PC-3 (cell line): ENCODE measurements at places on chromosomes 16 and 17. TPM values are rescaled to one million over a fixed set of nuclear protein-coding genes. Genes with fewer than 3 reads are reported as not detected.

The ICAM2 gene
- total RNA-seq = not detected in 2 replicates

The CD2BP2 gene
- total RNA-seq = 30.0 and 43.3 TPM in 2 replicates

The TP53TG3F gene
- total RNA-seq = not detected in 2 replicates

The IKZF3 gene
- under 0.01 TPM in 1 of 2 replicates, not detected in the other for total RNA-seq

The RHBDF1 gene
- total RNA-seq = 23.3 and 26.3 TPM in 2 replicates

The BIRC5 gene
- total RNA-seq = 271 and 304 TPM in 2 replicates

The GPR179 gene
- total RNA-seq = not detected in 2 replicates

The TEX14 gene
- 0.12 and 0.29 TPM in 2 replicates for total RNA-seq

The NPW gene
- 3.8 and 5.6 TPM in 2 replicates for total RNA-seq

The ITGB4 gene
- total RNA-seq = 273 and 362 TPM in 2 replicates

The TNFSF13 gene
- 3.6 and 5.2 TPM in 2 replicates for total RNA-seq

DNA sequence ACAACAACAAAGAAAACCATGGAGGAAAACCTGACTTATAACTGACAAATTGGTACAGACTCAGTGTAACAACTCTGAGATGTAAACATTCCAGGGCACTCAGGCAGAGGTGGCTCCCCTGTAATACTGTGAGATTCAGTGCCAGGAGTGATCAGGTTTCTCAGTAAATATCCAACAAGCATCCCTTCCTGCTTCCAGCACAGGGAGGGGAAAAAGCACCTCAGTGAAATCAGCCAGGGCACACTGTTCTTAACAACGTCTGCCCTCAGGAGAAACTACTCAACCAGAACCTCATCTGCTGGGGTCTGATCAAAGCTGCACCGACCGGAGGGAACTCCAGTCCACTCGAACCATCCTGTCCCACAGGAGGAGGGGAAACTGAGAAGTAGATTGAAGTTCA lies 52.3 kb downstream of the AMFR start:
- H3K27ac ChIP-seq = no peak overlapping the region
- no peak overlapping the region for H3K4me3 ChIP-seq
- DNase-seq = peak; percentile 64
- H3K4me1 ChIP-seq = peaks cover 34% of the 10 kb centered on the region

DNA sequence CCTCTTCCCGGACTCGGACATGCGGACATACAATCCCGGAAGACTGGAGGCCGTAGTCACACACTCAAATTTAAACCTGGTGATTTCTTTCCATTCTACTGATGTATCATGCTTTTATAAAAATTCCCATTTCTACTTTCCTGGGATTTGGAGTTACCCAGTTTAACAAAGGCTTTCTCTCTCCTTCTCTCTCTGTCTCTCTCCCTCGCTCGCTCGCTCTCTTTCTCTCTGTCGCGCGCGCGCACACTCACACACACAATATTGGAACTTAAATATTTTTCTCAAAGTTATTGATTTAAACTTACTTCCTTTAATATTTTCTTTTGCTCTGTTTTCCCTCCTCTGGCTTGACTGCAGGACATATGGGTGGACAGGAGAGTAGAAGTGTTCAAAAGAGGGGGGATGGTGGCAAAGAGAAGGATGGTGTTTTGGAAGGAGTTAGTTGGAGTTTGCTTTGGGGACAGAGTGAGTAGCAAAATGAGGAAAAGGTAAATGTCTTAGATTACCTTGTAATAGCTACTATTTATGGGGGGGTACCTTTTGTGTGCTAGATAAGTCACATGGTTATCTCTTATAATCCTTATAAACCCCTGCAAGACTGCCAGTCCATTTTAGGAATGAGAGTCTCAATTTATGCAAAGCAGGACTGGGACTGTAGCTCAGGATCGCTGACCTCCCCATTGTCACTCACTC lies 878 bp upstream of the TRIM25 start:
- DNase-seq = peak; percentile 45
- H3K36me3 ChIP-seq = peaks cover 4% of the 10 kb centered on the region; the same call in 1 of the 2 replicates
- H3K27me3 ChIP-seq = no peaks in the 10 kb centered on the region
- H3K4me1 ChIP-seq = peaks cover 41% of the 10 kb centered on the region
- H3K27ac ChIP-seq = peak overlapping the region; percentile 94

- no peak for DNase-seq
- H3K27ac ChIP-seq = no peak overlapping the region
- H3K36me3 ChIP-seq = no peaks in the 10 kb centered on the region
- H3K4me3 ChIP-seq = no peak overlapping the region
These were observed 15.5 kb downstream of the SPACA3 start for GRCh38 chr17:33007186-33007585.

DNA sequence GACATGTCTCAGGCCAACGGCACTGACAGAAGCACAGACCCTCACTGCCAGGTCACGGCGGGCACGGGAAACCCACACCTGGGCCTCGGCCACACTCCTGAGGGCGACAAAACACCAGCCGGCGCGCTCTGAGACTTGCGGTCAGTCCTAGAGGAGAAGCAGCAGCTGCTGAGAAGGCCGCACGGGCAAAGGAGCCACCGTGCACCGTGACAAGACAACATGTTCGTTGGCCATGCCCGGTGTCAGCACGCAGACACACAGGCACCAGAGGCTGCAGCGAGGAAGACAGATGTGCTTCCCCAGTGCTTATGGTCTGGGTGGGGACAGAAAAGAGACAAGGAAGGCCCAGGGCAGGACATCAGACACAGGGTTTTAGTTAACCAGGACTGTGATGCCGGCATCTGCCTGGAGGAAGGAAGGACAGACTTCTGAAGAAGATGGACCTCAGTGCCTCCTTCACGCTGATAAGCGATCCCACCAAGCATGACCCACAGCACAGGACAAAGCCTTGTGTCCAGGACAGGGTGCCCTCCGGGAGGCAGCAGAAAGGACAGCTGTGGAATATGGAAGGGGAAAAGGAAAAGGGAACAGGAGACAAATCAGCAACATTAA lies 84.0 kb downstream of the ANKRD11 start:
- H3K4me1 ChIP-seq = no peaks in the 10 kb centered on the region; the same call in 1 of the 2 replicates
- no peaks in the 10 kb centered on the region for H3K36me3 ChIP-seq
- no peak overlapping the region for H3K27ac ChIP-seq

GRCh38 chr16:10878328-10878643 lies 1.3 kb downstream of the CIITA start:
- no peak for DNase-seq
- H3K4me1 ChIP-seq = peaks cover 20% of the 10 kb centered on the region

GRCh38 chr16:88461331-88462269 lies 8.5 kb downstream of the ZFPM1 start:
- no peaks in the 10 kb centered on the region for H3K36me3 ChIP-seq
- no peak for DNase-seq
- H3K4me1 ChIP-seq = peaks cover 4% of the 10 kb centered on the region; the same call in 1 of the 2 replicates
- H3K27ac ChIP-seq = no peak overlapping the region
- H3K4me3 ChIP-seq = no peak overlapping the region
- H3K27me3 ChIP-seq = no peaks in the 10 kb centered on the region

DNA sequence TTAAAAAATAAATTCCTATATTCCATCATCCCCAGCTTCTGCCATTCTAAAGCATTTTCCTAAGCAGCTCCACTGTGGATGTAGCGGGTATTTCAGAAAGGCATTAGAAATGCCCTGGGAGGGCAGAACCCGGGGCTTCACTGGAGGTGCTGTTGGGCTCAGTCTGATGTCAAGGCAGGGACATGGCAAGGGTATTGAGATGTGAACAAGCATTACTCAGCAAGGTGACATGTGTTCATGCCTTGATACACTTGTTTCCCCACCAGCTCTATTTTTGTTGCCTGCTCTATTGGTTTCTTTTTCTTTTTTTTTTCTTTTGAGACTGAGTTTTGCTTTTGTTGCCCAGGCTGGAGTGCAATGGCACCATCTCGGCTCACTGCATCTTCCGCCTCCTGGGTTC lies 35.7 kb downstream of the ABCC1 start:
- H3K4me1 ChIP-seq = peaks cover 7% of the 10 kb centered on the region; the same call in 1 of the 2 replicates
- DNase-seq = no peak
- peaks cover 19% of the 10 kb centered on the region for H3K36me3 ChIP-seq
- no peak overlapping the region for H3K4me3 ChIP-seq

DNA sequence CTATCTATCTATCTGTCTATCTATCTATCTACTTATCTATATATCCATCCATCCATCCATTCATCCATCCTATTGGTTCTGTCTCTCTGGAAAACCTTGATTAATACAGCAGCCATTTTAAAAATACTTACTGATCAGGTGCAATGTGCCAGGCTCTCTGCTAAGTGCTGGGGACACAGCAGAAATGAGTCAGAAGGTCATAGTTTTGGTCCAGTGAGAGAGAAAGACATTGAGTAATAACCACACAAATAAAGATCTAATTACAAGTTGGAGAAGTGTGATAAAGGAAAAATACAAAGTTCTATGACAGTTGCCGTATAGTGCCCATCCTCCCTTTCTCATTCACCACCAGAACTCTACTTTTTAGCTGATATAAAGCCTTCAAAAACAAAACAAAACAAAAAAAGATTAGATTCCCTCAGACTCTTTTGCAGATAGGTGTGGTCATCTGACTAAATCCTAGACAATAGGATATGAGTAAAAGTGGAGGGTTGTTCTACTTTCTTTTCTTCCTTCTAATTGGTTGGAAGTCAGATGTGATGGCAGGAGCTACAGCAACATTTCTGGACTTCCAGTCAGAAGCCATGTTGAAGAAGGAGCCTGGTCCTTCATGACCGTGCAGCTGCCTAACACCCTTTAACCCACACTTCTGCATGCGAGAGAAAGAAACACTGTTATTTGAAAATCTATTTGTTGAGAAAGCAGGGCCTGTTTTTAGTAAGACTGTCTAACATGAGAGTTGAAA lies 72.0 kb upstream of the TOX3 start:
- DNase-seq = no peak
- no peak overlapping the region for H3K27ac ChIP-seq
- no peaks in the 10 kb centered on the region for H3K36me3 ChIP-seq
- H3K4me1 ChIP-seq = no peaks in the 10 kb centered on the region
- no peaks in the 10 kb centered on the region for H3K27me3 ChIP-seq

DNA sequence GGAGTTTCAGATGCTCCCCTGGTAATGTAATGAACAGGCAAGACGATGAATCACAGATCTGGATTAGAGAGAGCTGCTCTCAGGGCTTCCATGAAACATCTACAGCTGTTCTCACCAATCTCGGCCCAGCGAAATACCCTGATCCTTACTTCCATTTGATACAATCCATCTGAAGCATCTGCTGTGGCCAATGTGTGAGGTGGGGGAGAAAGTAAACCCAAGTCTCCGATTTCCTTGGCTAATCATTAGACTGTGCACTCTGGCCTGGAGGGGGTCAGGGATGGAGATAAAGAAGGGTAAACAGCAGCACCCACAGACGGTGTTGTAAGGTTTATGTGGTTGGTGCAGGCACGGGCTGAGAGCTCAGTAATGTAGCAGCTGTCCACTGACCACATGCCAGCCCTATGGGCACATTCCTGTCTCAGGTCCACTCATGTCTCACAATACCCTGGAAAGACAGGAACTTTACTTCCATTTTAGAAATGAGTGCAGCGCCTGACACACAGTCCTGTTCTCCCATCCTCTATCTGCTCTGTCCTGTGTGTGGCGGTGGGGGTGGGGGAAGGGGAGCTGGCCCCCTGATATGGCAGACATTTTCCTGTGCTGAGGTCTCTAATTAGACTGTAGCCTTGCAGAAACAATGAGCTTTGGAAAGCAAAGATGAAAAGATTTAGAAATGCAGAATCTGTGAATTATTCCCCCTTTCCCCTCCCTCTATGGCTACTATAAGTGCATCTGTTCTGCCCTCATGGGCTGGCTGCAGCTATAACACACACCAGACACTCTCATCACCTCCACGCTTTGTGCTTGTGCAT lies 48.3 kb upstream of the ERN1 start:
- H3K27me3 ChIP-seq = no peaks in the 10 kb centered on the region
- no peaks in the 10 kb centered on the region for H3K4me1 ChIP-seq
- DNase-seq = no peak
- peaks cover 9% of the 10 kb centered on the region for H3K36me3 ChIP-seq
- no peak overlapping the region for H3K27ac ChIP-seq

- no peak for DNase-seq
- no peaks in the 10 kb centered on the region for H3K36me3 ChIP-seq
- H3K4me1 ChIP-seq = no peaks in the 10 kb centered on the region
- peaks cover 27% of the 10 kb centered on the region; the same call in 1 of the 2 replicates for H3K27me3 ChIP-seq
These were observed 8.1 kb downstream of the MPO start for GRCh38 chr17:58272367-58273280.

DNA sequence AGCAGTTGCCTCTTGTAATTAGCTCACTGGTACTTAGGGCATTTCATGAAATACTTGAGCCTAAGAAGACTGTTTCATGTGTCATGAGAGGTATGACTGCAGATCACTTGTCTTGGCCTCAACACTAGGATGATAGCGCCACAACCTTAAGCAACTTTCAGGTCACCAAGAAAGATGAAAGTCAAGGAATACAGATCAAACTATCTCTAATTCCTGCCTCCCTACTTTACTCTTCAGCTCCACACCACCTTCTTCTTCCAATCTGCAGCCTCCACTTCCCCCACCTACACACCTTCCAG lies 28.0 kb downstream of the GNA13 start:
- no peak for DNase-seq
- no peak overlapping the region for H3K4me3 ChIP-seq
- H3K27me3 ChIP-seq = no peaks in the 10 kb centered on the region
- H3K36me3 ChIP-seq = no peaks in the 10 kb centered on the region
- peak overlapping the region; percentile 81; the same call in 1 of the 2 replicates for H3K27ac ChIP-seq

DNA sequence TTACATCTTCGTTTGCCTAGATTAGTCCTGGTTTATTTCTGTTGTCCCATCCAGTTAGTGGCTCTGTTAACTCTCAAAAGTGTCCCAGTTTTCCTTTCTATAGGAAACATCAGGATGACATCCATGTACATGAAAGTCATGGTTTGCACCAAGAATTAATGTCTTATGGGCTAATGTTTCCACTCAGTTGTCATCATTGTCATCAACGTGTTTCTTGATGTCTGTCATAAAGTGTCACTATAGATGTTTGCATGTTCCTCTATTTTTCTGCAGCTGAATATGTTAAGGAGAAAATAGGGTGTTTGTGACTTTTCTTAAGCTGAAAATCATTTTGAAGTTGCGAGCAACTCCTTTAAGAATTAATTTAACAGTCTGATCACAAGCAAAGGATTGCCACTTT lies 567.0 kb downstream of the TMEM114 start:
- H3K27ac ChIP-seq = no peak overlapping the region
- DNase-seq = no peak
- no peaks in the 10 kb centered on the region for H3K36me3 ChIP-seq
- H3K27me3 ChIP-seq = no peaks in the 10 kb centered on the region
- no peak overlapping the region for H3K4me3 ChIP-seq
- H3K4me1 ChIP-seq = no peaks in the 10 kb centered on the region

- DNase-seq = no peak
- no peak overlapping the region for H3K27ac ChIP-seq
- H3K4me3 ChIP-seq = no peak overlapping the region
- H3K27me3 ChIP-seq = peaks cover 79% of the 10 kb centered on the region
- no peaks in the 10 kb centered on the region for H3K4me1 ChIP-seq
- H3K36me3 ChIP-seq = no peaks in the 10 kb centered on the region
These were observed 33.3 kb upstream of the FOXF1 start for GRCh38 chr16:86476956-86477534.

DNA sequence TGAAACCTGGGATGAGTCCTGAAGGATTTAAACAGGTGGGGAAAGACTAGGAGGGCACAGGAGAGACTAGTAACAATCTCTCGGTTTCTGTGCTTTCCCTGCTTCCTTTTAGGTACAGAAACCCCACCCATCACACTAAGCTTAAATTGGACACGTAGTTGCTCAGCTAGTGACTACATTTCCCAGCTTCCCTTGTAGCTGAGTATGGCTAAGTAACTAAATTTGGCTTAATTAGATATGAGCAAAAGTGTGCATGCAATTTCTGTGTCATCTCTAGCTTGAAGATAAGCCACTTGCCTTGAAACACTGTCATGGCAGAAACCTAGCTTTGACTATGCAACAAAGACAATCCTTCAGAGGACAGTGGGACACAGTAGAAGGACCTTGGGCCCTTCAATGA lies 36.5 kb downstream of the CACNG1 start:
- no peak overlapping the region for H3K27ac ChIP-seq
- H3K27me3 ChIP-seq = no peaks in the 10 kb centered on the region
- H3K36me3 ChIP-seq = peaks cover 5% of the 10 kb centered on the region; the same call in 1 of the 2 replicates
- no peak overlapping the region for H3K4me3 ChIP-seq
- H3K4me1 ChIP-seq = no peaks in the 10 kb centered on the region
- DNase-seq = no peak
